ENCODE measurements at places on chromosomes 2 and 18.

DNA sequence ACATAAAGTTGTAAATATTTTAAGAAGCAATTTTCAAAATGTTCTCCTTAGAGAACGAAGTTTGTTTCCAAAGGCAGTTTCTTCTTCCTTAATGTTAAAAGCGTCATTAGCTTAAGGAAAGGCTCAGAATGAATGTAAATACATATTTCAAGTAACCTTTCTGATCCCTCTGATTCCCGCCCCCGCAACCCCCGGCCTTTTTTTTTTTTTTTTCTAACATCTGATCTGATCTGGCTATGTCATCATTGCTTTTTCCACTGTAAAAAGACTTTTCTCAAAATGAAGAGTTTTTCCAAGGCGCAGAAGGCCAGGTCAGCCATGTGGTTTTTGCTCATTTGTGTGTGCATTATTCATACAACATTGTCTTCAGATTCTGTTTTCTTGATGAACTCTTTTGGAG lies 57.1 kb upstream of the MEIS1 start:
- DNase-seq: no peak

DNA sequence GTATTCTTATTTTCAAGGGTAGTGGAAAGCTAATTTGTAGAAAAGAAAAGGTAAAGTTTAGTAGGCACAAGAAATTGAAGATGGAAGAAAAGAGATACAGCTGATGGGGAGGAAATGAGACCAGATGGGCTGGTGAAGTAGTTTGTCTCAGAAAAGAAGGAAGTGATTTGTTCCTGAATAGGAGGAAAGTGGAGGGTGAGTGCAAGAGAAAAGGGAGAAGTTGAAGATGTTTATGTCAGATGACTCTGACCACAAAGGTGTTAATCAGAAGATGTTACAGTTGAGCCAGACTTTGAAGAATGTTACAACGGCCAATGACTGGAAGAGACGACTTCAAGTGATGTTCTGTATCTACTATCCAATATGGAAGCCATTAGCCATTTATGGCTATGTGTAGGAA lies 21.2 kb downstream of the ZSCAN30 start:
- DNase-seq: no peak

DNA sequence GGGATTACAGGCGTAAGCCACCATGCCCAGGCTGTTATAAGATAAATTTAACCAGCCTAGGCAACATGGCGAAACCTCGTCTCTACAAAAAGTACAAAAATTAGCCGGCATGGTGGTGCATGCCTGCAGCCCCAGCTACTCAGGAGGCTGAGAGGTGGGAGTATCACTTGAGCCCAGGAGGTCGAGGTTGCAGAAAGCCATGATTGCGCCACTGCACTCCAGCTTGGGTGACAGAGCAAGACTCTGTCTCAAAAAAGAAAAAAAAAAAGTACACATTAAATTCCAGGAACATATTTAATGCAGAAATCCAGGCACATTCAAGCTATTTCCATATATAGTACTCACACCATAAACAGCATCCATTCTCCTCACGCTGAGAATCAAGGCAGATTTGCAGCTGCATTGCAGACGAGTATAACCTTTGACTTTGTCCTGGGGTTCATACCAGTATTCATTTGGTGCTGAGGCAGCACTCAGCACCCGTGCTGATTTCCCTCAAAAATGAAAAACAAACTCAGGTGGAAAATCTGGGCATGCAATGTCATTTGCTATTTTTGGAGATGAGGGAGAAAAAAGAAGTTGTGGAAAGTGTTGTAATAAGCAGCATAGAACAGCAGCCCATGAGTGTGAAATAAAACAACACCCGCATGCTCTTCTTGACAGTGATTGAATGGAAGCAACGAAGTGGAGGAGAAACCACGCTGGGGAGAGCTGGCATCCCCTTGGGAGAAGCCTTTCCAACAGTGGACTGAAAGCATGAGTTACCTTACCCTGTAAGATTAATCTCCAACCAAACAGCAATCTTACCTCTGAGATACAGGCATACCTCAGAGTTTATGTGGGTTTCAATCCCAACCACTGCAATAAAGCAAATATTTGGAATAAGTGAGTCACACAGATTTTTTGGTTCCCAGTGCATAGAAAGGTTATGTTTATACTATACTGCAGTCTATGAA lies 46.8 kb upstream of the ANXA4 start:
- DNase-seq: no peak

DNA sequence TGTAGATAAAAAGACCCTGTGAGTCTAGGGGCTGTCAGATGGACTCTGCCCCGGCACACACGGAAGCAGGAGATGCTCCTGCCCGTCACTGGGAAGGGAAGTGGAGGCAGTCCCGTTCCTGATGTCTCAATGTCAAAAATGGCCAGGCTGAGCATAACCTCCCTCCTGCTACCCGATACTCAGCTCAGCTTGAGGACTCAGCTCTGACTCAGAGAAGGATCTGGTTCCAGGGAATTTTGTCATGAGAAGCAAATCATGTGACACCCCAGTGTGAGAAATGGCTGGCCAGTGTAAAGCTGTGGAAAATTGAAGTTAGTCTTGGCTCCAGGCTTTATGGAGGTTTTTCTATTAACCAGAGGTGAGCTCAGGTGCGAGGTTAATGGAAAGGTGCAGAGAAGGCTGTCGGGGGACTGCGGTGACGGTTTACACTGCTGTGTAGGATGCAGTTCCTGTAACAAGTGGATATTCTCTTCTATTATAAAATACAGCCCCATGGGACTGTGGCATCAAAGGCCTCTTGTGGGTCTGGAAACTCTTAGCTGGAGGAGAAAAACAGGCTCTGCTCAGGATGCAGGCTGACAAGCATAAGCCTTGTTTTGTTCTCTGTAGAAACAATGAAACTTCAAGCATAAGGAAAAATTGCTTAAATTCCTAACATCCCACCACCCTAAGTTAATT lies 24.7 kb upstream of the AGAP1 start:
- DNase-seq: no peak

DNA sequence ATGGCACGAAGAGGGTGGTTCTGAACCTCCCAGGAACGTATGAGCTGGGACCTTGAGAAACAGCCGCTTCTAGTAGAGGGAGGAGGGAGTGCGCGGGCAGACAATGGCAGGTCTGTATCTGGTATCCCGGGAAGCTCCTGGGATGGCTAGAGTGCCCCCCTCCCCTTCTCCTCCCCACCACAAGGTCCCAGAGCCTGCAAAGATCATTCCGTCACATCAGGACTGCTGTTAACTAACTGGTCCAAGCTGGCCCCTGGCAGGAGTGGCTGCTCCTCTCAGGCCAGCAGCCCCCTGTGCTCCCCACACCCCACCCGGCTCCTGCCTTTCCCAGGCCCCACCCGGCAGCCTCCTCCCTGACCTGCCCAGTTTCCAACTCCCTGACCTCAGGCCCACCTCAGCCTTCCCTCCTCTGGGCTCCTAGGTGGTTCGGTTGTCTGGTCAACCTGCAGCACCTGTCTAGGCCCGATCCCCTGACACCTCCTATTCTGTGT lies 75.0 kb downstream of the TPO start:
- DNase-seq: no peak

- DNase-seq: no peak
Measured at GRCh38 chr2:237320801-237321560, 93.0 kb downstream of the COL6A3 start.

All from NCI-H524 (cell line).